ENCODE measurements at places on chromosomes 2 and 18.

DNA sequence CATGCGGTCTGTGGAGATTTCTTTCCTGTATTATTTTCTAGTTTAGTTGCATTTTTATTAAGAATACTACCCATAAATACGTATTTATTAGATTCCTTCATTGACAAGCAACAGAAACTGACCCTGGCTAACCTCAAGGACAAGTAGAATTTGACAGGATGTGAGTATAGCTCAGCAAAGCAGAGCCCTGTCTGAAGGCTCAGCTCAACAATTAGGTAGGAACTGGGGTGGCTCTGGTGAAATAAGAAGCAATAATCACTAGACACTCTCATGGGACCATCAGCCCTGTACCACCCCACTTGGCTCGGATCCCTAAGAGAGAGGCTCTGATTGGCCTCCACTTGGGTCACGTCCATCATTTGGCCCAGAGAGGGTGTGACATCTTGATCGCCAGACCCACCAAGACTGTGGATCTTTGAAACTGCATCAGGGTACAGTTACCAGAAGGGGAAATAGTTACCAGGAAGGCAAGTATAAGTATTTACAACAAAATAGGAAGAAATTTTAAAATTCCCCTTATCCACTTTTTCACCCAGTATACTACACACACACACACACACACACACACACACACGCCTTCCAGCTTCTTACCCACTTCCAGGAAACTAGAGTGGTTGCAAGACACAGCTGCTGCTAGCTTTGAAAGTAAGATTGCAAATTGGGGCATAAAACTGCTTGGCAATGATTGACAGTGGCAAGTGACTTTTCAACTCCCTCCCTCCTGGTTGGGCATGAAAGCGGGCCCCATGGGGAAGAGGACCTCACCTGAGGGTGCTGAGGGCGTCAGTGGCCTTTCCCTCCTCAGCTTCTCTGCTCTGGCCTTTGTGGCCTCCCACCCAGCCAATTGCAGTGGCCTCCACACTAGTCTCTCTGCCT lies 41.8 kb downstream of the KCTD18 start:
- DNase-seq = no peak

- DNase-seq = no peak
These were observed 145.7 kb upstream of the KLF7 start for GRCh38 chr2:207311316-207312005.

DNA sequence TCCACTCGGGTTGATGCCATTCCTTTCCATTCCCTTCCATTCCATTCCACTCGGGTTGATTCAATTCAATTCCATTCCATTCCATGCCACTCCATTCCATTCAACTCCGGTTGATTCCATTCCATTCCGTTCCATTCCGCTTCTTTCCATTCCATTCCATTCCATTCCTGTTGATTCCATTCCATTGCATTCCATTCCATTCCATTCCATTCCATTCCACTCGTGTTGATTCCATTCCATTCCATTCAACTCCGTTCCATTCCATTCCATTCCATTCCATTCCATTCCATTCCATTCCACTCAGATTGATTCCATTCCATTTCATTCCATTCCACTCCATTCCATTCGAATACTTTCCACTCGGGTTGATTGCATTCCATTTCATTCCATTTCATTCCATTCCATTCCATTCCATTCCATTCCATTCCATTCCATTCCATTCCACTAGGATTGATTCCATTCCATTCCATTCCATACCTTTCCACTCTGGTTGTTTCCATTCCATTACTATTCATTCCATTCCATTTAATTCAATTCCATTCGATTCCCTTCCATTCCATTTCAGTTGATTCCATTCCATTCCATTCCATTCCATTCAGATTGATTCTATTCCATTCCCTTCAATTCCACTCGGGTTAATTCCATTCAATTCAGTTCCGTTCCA lies 1141.8 kb downstream of the RPIA start:
- no peak for DNase-seq

DNA sequence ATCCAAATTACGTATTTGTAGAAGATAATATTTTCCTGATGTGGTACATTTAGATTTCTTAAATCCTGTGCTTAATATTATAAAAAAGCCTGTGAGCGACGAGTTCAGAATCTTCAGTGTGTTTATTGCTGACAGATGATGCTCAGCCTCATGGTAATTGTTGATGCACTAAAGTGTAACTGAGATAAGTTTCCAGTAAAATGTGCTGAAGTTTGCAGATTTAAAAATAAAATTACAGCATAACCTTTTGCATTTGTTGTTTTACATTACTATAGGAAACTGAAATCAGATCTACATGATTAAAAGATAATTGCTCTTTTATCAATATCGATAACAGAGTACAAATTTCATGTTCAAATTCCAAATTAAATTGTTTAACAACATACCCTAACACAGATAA lies 307.6 kb downstream of the FIGN start:
- DNase-seq = no peak

DNA sequence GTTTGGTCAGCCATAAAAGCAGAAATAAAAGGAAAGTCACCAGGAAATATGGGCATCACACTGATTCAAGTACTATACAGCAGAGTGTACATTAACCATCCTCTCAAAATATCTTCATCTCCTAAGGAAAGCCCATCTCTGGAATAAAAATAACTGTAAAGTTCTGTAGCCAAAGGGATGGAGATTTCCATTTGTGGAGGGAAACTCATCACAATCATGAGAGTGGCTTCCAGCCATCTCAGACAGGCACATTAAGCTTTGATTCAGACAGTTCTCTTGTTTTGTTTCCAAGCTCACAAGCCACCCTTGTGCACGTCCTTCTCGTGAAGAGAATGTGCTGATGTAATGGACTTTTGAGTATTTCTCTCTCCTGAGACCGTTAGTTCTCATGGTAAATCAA lies 695.5 kb downstream of the LRRTM4 start:
- no peak for DNase-seq

DNA sequence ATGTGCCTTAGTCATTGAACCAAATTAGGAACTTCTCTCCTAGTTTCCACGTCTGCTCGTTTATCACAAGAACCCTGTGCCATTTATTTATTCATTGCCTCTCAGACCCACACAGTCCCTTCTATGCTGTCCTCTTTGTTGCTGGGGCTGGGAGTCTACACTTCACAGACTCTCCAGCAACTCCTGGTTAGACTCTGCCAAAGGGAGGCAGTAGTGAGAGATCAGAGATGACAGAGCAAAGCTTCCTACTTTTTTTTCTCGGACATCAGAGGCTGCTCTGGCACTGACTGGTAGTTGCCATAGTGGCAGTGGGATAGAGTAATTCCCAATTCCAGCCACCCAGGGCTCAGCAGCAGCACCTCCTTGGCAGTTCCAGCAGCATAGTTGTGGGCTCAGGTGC lies 277.5 kb downstream of the BCL11A start:
- DNase-seq = no peak

DNA sequence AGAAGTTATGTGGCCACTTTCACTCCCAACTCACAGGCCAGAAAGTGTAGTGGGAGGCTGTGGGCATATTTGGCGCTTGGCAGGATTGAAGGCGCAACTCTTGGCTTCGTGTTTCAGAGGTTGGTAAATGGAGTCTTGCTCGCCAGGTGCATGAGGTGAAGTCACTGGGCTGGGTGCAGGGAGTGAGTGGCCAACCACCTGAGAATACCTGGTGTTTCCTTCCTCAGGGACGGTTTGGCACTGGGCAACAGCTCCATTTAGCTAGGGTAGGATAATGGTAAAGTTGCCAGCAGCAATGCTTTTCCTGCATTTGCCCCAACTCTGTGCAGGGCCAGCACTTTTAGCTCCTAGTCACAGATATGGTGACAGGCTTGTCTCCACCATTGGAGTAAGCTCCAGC lies 115.9 kb downstream of the AGAP1 start:
- no peak for DNase-seq

DNA sequence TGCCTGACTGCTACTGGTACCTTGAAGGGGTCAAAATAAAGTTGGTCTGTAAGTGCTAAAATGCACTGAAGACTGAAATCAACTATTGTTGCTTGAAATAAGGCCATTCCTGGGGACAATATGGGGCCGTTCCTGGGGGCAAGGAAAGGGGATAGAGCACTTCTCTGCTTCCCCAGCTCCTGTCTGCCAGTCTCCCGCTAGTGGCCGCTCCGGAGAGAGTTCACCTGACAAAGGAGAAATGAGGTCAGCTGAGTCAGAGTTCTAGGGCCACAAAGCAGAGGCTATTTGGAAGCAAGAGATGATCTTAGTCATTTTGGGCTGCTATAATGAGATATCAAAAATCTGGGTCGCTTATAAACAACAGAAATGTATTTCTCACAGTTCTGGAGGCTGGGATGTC lies 345.9 kb downstream of the TSN start:
- no peak for DNase-seq

DNA sequence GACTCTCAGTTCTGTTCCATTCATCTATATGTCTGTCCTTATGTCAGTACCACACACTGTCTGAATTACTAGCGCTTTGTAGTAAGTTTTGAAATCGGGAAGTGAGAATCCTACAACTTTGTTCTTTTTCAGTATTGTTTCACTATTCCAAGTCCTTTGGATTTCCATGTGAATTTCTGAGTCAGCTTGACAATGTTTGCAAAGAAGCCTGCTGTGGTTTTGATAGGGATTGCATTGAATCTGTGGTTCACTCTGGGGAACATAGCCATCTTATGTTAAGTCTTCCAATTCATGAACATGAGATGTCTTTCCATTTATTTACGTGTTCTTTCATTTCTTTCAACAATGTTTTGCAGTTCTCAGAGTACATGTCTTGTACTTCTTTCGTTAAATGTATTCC lies 15.0 kb downstream of the SLC3A1 start:
- no peak for DNase-seq
